ENCODE measurements at places on chromosomes 3 and 15.

GRCh38 chr3:124831628-124832199 lies 55.5 kb downstream of the ITGB5 start:
- no peak for DNase-seq

GRCh38 chr15:44327578-44327977 lies 39.1 kb downstream of the GOLM2 start:
- DNase-seq = no peak

DNA sequence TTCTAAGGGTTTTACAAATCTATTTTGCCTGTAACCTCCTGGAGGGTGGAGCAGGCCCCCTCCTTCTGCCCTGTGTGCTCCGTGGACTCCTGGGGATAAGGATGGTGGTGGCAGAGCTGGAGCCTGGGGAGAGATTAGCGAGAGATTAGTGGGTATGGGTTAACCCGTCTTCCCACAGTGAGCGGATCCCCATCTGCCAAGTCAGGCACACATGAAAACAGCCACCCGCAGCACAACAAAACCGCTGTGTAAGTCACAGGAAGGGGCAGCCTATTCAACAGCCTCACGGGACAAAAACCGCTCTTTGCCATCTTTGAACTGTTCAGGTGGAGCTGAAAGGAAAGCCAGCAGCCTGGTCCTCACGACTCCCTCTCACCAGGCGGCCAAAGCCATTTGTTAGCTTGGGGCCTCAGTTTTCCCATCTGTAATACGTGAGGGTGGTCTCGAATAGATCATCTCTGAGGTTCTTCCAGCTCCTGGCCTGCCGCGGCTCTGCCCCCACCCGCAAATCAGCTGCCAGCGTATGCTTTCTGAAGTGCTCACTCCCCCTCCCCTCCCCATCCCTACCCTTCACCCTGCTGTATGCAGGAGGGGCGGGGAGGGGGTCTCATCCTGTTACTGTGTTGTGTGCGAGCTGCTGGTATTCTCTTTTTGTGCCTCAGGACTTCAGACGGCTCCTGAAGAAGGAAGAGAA lies 43.6 kb downstream of the PDIA5 start:
- DNase-seq = no peak

- no peak for DNase-seq
Observed at GRCh38 chr3:25462495-25462894, 34.4 kb downstream of the RARB start.

- DNase-seq = no peak
Observed at GRCh38 chr15:42313463-42313862, 40.2 kb upstream of the TMEM87A start.

GRCh38 chr15:101675796-101676582 lies 23.8 kb upstream of the TM2D3 start:
- DNase-seq = no peak

- no peak for DNase-seq
Observed at GRCh38 chr15:77832874-77833273, 200.2 kb upstream of the LINGO1 start.

DNA sequence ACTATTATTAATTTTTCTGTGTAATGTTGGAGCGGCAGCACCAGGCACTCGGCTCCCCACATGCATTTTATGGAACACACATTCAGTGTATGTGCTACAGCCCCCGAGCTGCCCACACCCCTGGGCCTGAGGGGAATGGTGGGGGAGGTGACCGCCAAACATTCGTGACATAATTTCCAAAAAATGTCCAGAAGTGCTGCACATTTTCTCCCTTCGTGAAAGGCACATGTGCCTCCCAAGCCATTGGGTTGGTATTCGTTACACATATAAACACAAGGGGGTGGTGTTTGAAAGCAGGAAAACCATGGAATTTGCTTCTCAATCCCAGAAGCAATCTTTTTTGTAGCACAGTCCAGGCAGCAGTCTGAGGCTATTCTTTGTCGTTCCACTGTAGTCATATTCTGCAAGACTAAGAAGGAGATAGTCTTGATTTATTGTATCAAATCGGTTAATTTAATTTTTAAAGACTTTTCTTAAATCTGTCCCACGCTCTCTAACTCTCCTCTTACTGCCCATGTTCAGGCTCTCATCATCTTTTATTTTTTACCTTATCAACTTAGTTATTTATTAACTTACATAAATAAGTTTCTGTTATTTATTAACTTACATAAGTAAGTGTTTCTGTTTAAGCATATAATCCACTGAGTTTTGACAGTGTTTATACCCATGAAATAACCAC lies 39.2 kb upstream of the POLR2M start:
- no peak for DNase-seq

- no peak for DNase-seq
Observed at GRCh38 chr3:102336130-102336529, 98.7 kb upstream of the ZPLD1 start.
